ENCODE measurements at places on chromosomes 2 and 18.

GRCh38 chr18:35880788-35881455 lies 91.6 kb upstream of the RMP24 start:
- no peak for DNase-seq

DNA sequence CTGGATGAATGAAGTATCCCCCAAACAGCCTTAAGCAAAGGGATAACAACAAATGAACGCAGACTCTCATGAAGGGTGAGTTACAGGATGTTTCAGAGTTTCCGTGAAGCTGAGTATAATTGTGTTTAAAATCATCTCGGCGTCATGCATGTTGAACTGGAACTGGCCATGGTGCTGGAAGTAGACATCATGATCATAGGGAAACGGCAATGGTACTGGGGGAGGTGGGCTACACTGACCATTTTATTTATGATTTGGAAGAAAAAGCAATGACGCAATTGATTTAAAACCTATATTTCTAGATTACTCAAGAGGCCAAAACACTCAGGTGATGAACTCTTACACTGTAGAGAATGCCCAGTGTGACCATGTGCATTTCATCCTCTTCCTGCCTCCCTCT lies 387.9 kb upstream of the MYT1L start:
- no peak for DNase-seq

GRCh38 chr2:156538083-156538504 lies 101.9 kb downstream of the GPD2 start:
- no peak for DNase-seq

DNA sequence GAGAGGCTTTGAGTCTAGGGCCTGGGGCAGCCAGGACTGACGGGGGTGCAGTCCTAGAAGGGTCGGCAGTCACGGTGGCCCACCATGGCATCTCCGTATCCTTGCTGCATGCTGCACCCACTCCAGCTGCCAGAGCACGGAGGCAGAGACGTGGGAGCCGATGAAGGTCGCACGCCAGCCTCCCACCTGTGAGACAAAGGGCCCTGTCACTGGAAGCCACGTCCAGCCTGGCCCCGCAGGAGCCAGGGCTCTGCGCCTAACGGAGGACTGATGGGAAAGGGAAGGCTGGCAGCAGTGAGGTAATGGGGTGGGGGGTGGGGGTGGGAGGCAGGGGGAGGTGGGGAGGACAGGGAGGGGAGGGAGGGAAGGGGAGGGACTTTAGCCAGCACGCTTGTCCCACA lies 21.9 kb downstream of the ITM2C start:
- DNase-seq, result no peak

GRCh38 chr18:12911025-12911928 lies 27.2 kb upstream of the PTPN2 start:
- DNase-seq, result peak; percentile 59

GRCh38 chr2:45008296-45009129 lies 739 bp downstream of the SIX2 start:
- DNase-seq, result peak; percentile 51

- DNase-seq, result peak; percentile 30
Measured at GRCh38 chr2:182593394-182593975, 122.6 kb upstream of the DNAJC10 start.

- DNase-seq, result no peak
Measured at GRCh38 chr2:44326548-44327264, 34.6 kb downstream of the PREPL start.

DNA sequence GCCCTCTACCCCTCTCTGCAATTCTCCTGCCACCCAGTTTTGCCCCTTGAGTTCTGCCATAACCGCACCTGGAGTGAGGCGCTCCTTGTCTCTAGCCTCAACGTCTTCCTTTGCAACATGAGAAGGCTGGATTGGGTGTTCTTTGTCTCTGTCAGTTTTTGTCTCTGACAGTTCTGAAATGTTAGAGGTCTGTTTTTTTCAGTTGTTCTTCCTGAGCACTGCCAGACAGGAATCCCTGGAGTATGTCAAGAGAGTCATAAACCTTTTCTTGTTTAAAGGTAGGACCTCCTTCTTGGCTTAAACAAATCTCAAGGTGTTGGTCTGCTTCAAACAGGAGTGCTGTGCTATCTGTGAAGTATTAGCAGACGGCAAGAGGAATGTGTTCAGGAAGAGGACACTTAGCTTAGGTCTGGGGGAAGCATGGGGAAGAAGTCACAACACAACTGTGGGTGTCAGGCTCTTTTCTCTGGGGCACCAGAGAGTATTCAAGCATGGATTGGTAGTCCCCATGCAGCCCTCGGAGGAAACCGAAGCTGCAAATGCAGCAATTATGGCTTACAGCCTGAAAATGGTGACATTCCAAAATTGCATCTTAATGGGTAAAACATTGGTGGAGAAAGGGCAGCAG lies 32.3 kb downstream of the AFF3 start:
- DNase-seq, result no peak

- DNase-seq, result peak; percentile 89
Measured at GRCh38 chr2:70009762-70010575, 48.5 kb upstream of the ASPRV1 start.

GRCh38 chr2:37855283-37856041 lies 69.6 kb upstream of the RMDN2 start:
- peak; percentile 71 for DNase-seq

DNA sequence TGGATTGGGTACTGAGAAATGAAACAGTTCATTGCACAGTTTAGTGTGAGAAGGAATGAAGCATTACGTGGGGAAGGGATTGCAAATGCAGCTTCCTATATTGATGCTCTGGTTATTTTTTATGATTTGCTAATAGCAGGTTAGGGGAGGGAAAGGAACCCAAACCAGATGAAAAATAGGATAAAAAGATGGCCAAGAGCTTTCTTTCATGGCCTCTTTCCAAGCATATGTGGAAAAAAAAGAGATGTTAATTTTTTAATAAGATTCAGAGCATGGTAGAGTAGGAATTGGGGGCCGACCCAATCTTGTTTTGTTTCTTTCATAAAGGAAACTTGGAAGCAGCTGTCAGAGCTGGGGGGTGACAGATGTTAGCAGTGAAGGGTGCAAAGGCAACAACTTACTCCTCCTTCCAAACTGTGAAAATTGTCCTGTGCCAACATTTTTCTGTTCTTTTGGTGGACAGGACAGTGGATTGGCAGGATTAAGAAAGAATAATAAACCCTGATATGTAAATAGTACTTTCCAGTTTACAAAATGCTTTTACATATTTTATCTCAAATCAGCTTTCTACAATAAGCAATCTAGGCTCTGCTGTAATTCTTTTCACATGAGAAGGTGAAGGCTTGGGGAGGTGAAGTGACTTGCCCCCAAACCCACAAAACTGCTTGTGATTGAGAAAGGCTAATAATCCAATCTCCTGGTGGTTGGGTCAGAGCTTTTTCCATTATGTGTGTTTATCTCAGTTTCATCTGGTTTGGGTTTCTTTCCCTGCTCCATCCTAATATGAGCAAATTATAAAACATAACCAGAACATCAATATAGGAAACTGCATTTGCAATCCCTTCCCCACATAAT lies 270.1 kb downstream of the ETAA1 start:
- no peak for DNase-seq

DNA sequence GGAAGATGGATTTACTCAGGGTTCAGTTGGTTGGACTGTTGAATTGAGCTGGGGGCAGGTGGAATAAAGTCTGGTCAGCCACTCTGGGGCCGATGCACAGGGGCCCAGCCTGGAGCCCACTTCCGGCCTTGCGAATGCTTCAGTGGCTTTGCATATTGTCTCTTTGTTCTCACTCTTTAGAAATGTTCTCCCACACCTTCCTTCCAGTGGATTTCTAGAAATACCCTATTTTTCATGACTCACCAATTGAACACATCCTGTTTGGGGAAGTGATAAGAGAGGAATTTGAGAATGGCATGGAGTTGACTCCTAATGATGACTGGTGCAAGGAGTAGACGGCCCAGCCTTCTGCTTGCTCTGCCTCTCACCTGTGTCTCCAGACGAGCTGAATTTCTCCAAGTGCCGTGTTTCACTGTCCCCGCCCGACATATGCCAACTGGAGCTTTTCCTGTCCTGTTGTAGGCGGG lies 28.1 kb downstream of the ASAP2 start:
- DNase-seq, result peak; percentile 92

DNA sequence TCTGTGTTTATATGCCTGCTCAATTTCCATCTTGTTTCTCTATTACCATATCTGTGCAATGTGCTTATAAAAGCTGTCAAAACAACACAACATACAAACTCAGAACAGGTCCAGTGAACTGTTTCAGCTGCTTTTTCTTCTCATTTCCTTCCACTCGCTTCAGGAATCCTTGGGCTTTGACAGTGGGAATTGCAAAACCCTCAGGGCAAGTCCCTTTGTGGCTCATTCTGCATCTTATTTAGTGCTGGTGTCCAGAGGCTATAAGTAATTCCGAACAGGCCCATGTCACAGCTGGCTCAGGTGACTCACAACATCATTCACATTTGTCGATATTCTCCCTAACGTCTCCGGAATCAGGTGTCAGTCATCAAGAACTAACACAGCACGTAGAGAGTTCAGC lies 309.9 kb upstream of the ZNF521 start:
- DNase-seq, result no peak

Measured in suppressor macrophage treated with lipopolysaccharide for 1 hour (primary cell).